Esophagus muscularis mucosa (tissue), 4 donors: ENCODE measurements at places on chromosomes 7 and 10. TPM values are rescaled to one million over a fixed set of nuclear protein-coding genes. Genes with fewer than 3 reads are reported as not detected.

The PNLIPRP1 gene
- not detected for total RNA-seq

The PNLIPRP3 gene
- not detected for total RNA-seq

The NPTX2 gene
- total RNA-seq: 22.4 TPM

The HOGA1 gene
- 0.83 TPM for total RNA-seq

The AGAP9 gene
- total RNA-seq: 5.4 TPM

The OPN4 gene
- 0.32 TPM for total RNA-seq

The NKX1-2 gene
- not detected for total RNA-seq

The OR2A12 gene
- total RNA-seq: not detected

- no peaks in the 10 kb centered on the region for H3K4me1 ChIP-seq
- H3K36me3 ChIP-seq: no peaks in the 10 kb centered on the region
- H3K27me3 ChIP-seq: no peaks in the 10 kb centered on the region
- H3K27ac ChIP-seq: no peak overlapping the region
These were observed 31.6 kb downstream of the CHAT start for GRCh38 chr10:49645417-49645816.

GRCh38 chr10:11257440-11258090 lies 239.9 kb downstream of the CELF2 start:
- no peaks in the 10 kb centered on the region for H3K27me3 ChIP-seq
- DNase-seq: no peak
- H3K4me1 ChIP-seq: peaks cover 58% of the 10 kb centered on the region
- H3K4me3 ChIP-seq: no peak overlapping the region

DNA sequence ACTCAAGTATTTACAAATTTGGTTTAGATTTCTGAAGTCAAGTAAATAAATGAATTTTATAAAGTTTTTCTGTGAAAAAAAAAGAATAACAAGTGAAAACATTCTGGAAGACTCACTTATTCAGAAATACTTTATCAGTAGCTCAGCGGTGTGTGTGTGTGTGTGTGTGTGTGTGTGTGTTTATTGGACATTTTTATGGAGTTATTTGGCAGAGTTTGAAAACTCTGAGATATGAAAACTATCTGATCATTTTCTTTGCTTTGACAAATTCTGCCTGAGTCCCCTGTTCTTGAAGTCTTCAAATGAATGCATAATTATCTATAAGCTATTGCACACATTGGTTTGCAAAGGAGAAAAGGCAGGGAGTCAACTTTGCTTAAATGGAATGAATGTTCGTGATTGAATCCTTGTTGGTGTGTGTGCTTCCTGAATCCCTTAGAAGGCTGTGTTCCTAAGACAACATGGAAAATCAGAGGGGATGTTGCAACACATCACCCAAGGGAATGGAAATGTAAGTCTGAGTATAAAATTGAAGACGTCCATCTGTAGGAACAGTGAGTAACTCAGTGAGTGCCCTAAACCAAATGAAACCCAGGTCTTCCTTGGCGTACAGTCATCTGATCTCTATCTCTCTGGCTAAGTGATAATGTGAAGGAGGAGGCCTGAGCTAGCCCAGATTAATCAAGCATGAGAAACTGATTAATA lies 160.9 kb downstream of the REEP3 start:
- H3K36me3 ChIP-seq: no peaks in the 10 kb centered on the region
- no peak for DNase-seq
- H3K27me3 ChIP-seq: no peaks in the 10 kb centered on the region
- no peaks in the 10 kb centered on the region for H3K4me1 ChIP-seq
- H3K4me3 ChIP-seq: no peak overlapping the region

DNA sequence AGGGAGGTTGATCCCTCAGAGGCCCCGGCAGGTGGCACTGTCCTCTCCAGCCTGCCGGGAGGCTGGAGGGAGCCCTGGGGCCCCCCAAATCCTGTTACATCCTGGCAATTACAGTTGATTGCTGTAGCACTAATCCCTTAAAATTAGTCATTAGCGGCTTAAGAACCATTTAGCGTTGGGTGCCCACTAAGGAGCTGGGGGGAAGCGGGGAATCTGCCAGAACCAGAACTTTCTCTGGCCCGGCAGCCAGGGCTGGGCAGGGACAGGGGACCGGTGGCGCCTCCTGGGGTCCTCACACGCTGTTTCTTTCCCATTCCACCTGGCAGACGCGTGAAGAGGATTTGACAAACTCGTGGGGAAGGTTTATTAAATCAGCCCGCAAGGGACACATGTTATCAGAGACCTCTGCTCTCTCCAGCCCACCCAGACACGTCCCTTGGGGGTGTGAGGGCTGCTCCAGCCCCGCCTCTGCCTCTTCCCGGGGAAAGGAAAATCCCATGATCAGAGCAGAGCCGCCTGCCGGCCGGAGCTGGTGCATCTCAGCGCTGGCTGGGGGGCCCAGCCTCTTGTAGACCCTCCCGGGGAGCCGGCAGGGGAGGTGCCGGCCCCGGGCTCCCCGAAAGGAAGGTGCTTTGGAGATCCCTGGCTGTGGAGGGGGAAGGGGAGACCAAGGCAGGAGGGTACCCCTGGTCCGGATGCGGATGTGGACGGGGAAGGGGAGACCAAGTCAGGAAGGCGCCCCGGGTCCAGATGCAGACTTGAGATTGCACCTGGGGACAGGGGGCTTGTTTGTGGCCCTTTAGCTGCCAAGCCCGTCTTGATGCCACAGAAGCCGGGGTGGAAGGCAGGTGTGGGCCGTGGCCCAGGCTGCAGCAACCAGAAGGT lies 142.7 kb downstream of the ELFN1 start:
- no peak overlapping the region for H3K4me3 ChIP-seq
- peak; percentile 85 for DNase-seq

- no peak overlapping the region for H3K4me3 ChIP-seq
- H3K27me3 ChIP-seq: no peaks in the 10 kb centered on the region
- H3K4me1 ChIP-seq: peaks cover 19% of the 10 kb centered on the region
- DNase-seq: no peak
- no peak overlapping the region for H3K27ac ChIP-seq
These were observed 223.8 kb downstream of the PRPF18 start for GRCh38 chr10:13810568-13810967.

DNA sequence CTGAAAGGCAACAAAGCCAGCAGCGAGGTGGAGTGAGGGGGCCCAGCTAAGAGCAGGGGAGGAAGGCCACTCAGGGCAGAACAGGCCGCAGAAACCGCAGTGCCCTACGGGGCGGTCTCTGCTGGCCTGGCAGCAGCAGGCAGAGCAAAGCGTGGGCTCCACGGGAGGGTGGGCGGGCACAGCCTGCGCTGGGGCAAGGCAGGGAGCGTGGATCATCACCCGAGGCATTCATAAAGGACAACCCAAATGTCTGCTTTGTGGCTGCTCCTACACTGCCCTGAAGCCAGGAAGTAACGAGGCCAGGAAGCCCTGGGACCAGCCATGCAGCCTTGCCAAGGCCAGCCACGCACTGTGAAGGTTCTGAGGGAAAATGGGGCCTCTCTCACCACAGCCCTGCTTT lies 127.5 kb downstream of the MAD1L1 start:
- H3K27ac ChIP-seq: peak overlapping the region; percentile 76
- H3K27me3 ChIP-seq: no peaks in the 10 kb centered on the region
- DNase-seq: no peak
- no peak overlapping the region for H3K4me3 ChIP-seq

- H3K36me3 ChIP-seq: no peaks in the 10 kb centered on the region
- H3K4me3 ChIP-seq: no peak overlapping the region
- no peak for DNase-seq
- no peaks in the 10 kb centered on the region for H3K27me3 ChIP-seq
- peaks cover 68% of the 10 kb centered on the region for H3K4me1 ChIP-seq
These were observed 7.5 kb downstream of the SAR1A start for GRCh38 chr10:70162892-70163201.

- no peaks in the 10 kb centered on the region for H3K36me3 ChIP-seq
- peaks cover 12% of the 10 kb centered on the region for H3K4me1 ChIP-seq
- H3K27ac ChIP-seq: peak overlapping the region; percentile 76
- H3K27me3 ChIP-seq: no peaks in the 10 kb centered on the region
These were observed 37.2 kb upstream of the PSAP start for GRCh38 chr10:71888248-71888622.

GRCh38 chr10:71230656-71231025 lies 18.3 kb downstream of the UNC5B start:
- H3K27ac ChIP-seq: no peak overlapping the region
- H3K4me3 ChIP-seq: no peak overlapping the region
- peaks cover 19% of the 10 kb centered on the region for H3K4me1 ChIP-seq
- no peak for DNase-seq

DNA sequence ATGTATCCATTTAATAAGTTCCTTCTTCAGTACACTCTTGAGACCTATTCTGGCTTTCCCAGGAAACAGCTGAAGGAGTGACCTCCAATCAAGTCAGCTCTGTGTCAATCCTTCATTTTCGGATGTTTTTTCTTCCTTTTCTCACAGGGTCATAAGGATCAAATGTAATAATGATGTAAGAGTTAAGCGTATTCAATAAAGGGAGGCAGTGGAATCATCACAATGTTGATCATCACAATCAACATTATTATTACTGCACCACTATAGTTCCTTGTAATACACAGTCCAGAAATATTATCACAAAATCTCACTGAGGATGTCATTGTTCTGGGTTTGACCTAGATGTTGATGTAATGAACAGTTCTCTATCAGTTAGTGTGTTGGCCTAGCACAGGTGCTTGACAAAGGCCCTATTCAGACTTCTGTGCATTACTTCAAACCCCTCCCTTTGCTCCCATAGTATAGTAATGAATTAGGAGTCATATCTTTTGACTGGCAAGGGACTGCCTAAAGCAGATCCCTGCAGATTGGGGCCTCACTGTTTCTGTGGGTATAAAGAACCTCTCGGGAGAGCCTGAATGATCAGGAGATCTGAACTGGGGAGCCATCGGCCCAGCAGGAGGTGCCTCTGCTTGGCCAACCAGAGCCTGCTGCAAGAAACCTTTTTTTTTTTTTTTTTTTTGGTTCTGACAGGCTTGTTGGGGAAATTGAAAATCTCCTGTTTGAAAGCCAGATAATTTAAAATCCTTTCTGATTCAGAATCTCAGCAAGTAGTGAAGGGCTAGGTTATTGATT lies 100.6 kb downstream of the KAT6B start:
- H3K27ac ChIP-seq: peak overlapping the region; percentile 79
- no peaks in the 10 kb centered on the region for H3K36me3 ChIP-seq
- H3K4me3 ChIP-seq: no peak overlapping the region
- no peaks in the 10 kb centered on the region for H3K27me3 ChIP-seq
- no peak for DNase-seq

GRCh38 chr10:90403211-90404000 lies 454.4 kb downstream of the HTR7 start:
- no peak overlapping the region for H3K27ac ChIP-seq
- H3K4me1 ChIP-seq: no peaks in the 10 kb centered on the region
- DNase-seq: no peak
- H3K4me3 ChIP-seq: no peak overlapping the region
- no peaks in the 10 kb centered on the region for H3K36me3 ChIP-seq

DNA sequence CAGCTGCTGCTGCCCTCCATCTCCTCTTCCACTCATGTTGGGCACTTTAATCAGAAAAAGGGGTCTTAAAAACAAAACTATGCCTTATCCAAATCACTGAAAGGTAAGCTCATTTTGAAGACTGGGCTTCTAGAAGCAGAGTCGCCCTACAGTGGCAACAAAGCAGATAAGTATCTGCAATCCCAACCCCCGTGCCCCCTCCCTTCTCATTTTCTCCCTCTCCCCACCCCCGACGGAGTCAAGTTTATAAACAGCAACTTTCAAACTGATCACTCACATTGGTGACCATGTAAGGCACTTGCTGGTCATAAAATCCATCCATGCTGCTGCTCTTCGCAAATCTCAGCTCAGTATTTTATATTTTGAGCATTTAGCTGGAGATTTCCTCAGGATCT lies 738 bp downstream of the ETV1 start:
- DNase-seq: no peak
- peaks cover 18% of the 10 kb centered on the region for H3K4me1 ChIP-seq
- no peaks in the 10 kb centered on the region for H3K36me3 ChIP-seq
- peak overlapping the region; percentile 79 for H3K4me3 ChIP-seq

DNA sequence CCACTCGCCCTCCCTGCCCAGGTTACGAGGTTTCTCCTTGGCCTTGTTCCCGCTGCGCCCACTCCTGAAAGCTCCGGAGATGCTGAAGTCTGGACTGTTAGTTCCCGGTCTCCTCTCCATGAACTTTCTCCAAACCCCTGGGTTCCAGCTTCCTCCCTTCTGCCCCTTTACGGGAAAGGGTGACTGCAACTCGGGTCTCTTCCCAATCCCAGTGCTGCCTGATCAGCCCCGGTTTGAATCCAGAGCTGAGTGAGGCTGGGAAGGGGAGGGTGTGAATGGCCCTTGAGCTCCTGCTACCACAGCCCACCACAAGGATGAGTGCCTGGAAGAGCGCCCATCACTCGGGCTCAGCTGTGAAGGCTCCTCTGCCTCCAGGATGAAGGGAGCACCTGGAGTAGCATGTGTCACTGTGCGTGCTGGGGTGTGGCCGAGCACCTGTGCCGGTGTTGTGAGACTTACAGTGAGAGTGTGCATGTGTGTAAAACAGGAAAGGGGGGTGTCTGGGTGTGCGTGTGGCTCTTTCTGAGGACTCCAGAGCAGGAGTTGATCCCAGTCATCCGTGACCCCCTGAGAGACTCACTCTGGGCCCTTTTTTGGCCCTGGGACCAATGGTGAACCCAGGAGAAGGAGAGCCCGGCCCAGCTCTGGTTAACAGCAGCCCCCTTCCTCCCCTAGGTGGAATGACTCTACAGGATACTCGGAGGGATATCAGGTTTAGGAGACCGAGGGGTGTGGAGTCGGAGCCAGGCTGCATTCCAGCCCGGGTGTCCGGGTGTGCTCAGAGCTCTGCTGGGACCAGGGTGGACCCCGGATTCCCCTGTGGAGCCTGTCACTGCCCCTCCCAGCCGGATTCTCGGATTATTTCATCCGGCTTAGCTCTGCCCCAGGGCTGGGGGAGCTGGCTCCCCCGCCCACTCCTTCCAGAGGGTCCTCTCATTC lies 1.1 kb upstream of the ZNF467 start:
- DNase-seq: no peak
- H3K27me3 ChIP-seq: no peaks in the 10 kb centered on the region
- H3K27ac ChIP-seq: peak overlapping the region; percentile 76
- peak overlapping the region; percentile 77 for H3K4me3 ChIP-seq
- no peaks in the 10 kb centered on the region for H3K36me3 ChIP-seq

DNA sequence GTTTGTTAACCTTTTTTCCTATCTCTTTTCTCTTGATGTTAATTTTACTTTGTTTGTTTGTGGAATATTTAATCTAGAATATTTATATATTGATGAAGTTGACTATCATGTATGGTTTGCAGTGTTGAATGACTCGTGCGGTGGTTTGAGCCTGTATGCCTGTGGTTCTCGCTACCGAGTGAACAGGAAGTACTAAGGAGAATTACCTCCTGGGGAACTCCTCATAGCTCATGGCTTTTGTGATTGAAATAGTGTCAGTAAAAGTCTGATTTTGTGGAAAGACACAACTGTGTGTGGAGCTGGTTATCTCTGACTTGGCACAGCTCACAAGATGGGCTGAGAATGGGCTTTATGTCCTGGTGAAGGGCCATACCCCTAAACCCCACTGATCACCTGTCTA lies 498.6 kb downstream of the GLRX3 start:
- DNase-seq: no peak
- no peaks in the 10 kb centered on the region for H3K36me3 ChIP-seq
- peaks cover 5% of the 10 kb centered on the region for H3K4me1 ChIP-seq
- H3K27ac ChIP-seq: no peak overlapping the region

- H3K27ac ChIP-seq: peak overlapping the region; percentile 83
- H3K36me3 ChIP-seq: no peaks in the 10 kb centered on the region
- H3K4me3 ChIP-seq: no peak overlapping the region
- no peaks in the 10 kb centered on the region for H3K27me3 ChIP-seq
These were observed 481.5 kb upstream of the AKR1E2 start for GRCh38 chr10:4344492-4344994.
